Hematopoietic multipotent progenitor cell (in vitro differentiated cells): ENCODE measurements at places on chromosomes 1 and 21. TPM values are rescaled to one million over a fixed set of nuclear protein-coding genes. Genes with fewer than 3 reads are reported as not detected.

GRCh38 chr1:182275271-182275670 lies 116.3 kb downstream of the GLUL start:
- DNase-seq, result no peak

GRCh38 chr1:31264790-31265386 lies 25.2 kb upstream of the NKAIN1 start:
- no peak for DNase-seq

GRCh38 chr1:86641318-86641717 lies 63.1 kb upstream of the SH3GLB1 start:
- DNase-seq, result no peak

DNA sequence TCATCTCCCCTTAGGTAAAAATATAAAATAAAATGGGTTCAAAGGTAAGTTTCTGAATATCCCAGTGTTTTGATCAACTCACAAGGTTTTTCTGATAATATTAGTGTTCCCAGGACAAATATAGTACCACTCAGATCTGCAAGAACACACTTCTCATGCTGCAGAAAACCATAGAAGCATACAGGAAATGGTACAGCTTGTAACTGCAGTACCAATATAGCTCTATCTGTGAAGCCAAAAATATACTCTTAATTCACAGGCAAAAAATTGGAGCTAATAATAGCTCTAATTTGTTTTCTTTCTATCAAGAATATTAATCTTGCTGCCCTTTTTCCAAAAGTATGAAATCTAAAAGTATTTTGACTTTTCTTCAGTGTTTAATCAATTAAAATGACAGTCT lies 13.2 kb downstream of the VPS45 start:
- no peak for DNase-seq

DNA sequence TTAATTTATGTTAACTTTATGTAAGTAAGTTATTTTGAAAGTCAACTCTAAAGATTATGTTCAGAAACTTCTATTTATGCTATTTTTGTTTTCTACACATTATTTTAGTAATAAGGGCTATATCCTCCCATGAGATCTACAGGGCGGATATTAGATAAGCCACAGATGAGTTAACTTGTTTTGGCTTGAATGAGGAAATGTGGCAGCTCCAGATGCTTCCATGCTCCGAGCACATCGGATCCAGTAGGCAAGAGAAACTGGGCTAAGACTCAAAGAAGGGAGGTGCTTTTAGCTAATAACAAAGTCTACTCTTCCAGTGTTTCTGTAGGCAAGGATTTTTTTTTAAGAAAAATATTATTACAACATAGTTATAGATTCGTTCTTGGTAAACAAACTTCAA lies 20.0 kb upstream of the LAMC1 start:
- DNase-seq, result no peak

DNA sequence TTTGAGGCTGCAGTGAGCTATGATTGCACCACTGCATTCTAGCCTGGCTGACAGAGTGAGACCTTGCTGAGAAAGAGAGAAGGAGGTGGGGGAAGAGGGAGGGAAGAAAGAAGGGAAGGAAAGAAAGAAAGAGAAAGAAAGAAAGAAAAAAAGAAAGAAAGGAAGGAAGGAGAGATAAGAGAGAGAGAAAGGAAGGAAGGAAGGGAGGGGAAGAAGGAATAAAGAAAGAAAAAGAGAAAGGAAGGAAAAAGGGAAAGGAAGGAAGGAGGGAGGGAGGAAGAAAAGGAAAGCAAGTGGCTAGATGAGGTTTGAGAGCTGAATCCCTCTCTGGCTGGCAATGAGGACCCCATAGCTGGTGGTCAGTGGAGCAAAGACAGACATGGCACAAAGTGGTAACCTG lies 20.4 kb downstream of the MT1HL1 start:
- DNase-seq, result no peak

The MDM4 gene
- 38.5 TPM for total RNA-seq

GRCh38 chr1:160429125-160429561 lies 28.8 kb downstream of the VANGL2 start:
- no peak for DNase-seq

- DNase-seq, result no peak
Observed at GRCh38 chr1:213519098-213519497, 468.1 kb downstream of the RPS6KC1 start.

The KRTAP11-1 gene
- total RNA-seq, result not detected

The MECR gene
- 17.8 TPM for total RNA-seq

GRCh38 chr1:165454091-165454610 lies 9.2 kb upstream of the RXRG start:
- DNase-seq, result no peak

- no peak for DNase-seq
Observed at GRCh38 chr21:26766826-26767325, 78.3 kb downstream of the ADAMTS1 start.

- DNase-seq, result no peak
Observed at GRCh38 chr1:7026169-7026568, 240.9 kb downstream of the CAMTA1 start.

- no peak for DNase-seq
Observed at GRCh38 chr1:82445827-82446226, 645.1 kb downstream of the ADGRL2 start.

The NBPF4 gene
- total RNA-seq, result 0.27 TPM

The DEGS1 gene
- 25.3 TPM for total RNA-seq

DNA sequence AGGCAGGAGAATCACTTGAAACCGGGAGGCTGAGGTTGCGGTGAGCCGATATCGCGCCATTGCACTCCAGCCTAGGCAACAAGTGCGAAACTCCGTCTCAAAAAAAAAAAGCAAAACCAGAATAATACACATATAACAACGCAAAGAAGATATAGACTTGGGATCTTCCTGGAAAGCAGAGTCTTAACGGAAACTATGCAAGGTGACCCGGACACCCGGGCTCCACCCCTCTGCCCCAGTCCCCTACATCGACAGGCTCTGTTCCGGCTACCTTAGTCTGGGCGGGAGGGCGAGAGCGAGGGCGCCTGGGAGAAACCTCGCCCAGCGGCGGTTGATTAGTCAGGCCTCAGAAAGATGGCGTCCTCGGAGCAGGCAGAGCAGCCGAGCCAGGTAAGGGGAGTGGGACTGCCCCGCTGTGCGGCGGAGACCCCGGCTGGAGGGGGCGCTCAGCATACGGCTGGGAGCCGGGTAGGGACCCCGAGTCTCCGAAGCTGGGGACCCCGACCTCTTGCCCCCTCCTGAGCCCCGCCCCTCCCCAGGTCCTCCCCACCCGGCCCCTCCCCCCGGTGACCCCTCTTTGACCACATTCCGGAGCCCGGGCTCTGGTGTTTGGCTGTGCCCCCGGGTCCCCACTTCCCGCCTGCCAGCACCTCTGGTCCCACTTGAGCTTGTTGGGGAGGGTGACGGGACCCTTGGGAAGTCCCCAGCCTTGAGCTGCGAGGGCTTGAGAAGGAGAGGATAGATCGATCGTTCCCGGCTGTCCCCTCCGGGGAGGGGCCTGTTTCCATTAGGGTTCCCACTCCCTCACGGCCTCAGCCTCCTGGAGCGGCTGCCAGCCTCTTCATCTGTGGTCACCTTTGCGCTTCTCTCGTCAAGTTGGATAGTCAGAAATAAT lies at the start of gene PEX14:
TSS of gene PEX14 (plus strand) at position 338 of the 895 bp plus-strand sequence. CDS start at position 355, 17 bp downstream.
- peak; percentile 86 for DNase-seq

GRCh38 chr1:175637911-175638310 lies 105.5 kb downstream of the TNR start:
- DNase-seq, result no peak

GRCh38 chr1:193926956-193927355 lies 740.5 kb upstream of the B3GALT2 start:
- no peak for DNase-seq

DNA sequence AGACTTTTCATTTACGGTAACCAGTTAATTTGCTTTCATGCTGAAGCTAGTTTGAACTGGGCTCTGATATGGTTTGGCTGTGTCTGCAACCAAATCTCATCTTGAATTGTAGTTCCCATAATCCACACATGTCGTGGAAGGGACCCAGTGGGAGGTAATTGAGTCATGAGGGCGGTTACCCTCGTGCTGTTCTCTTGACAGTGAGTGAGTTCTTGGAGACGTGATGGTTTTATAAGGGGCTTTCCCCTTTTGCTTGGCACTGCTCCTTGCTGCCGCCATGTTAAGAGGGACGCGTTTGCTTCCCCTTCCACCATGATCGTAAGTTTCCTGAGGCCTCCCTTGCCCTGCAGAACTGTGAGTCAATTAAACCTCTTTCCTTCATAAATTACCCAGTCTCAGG lies 10.3 kb upstream of the FHAD1 start:
- no peak for DNase-seq

The SLC45A3 gene
- total RNA-seq, result 78.6 TPM

- no peak for DNase-seq
Observed at GRCh38 chr1:12544992-12545391, 73.0 kb downstream of the DHRS3 start.

DNA sequence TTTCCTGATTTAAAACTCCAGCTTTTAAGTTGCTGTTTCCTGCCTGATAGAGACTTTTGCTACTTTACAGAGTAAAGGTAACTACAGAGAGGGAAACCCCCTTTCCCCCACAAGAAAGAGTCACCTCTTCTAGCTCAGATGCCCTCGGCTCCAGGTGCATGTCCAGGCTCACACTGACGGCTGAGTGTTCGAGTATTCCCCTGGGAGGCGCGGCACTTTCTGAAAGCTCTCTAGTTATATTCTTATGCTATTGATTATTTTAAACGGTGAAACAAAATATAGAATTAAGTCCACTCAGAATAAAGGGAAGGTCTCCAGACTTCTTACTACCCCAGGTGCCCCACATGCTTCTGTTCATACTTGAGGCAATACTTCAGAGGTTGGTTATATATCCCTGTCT lies 160.3 kb upstream of the FMN2 start:
- no peak for DNase-seq

- no peak for DNase-seq
Observed at GRCh38 chr1:187261637-187262036, 432.9 kb downstream of the PLA2G4A start.

The IL10RB gene
- total RNA-seq, result 19.9 TPM

DNA sequence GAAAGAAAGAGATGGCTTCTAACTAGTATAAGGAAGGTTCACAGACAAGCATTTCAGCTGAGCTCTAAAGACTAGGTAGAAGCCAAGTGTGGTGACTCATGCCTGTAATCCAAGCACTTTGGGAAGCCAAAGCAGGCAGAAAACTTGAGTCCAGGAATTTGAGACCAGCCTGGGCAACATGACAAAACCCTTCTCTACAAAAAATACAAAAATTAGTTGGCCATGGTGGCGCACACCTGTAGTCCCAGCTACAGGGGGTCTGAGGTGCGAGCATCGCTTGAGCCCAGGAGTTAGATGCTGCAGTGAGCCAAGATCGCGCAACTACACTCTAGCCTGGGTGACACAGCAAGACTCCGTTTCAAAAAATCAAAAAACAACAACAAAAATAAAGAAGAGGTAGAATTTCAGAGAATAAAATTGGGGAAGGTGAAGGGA lies 27.8 kb downstream of the FBXO42 start:
- no peak for DNase-seq

The GMEB1 gene
- 12.7 TPM for total RNA-seq
